Metanephros (tissue), 2 donors: ENCODE measurements at places on chromosomes 3 and 15. TPM values are rescaled to one million over a fixed set of nuclear protein-coding genes. Genes with fewer than 3 reads are reported as not detected.

MEX3B gene
- total RNA-seq = 16.7 TPM

ZBED2 gene
- total RNA-seq = not detected

LHFPL4 gene
- not detected for total RNA-seq

CAND2 gene
- total RNA-seq = 19.4 TPM

SCAANT1 gene
- not detected for total RNA-seq

TMEM45A gene
- 15.5 TPM for total RNA-seq

RHOV gene
- total RNA-seq = 3.3 TPM

SLC51A gene
- 1.9 TPM for total RNA-seq

OR5AC2 gene
- total RNA-seq = not detected
